DMS 273 treated with DMSO at 0.1 percent for 48 hours (cell line): ENCODE measurements at places on chromosomes 12 and 14.

- no peak for DNase-seq
Observed at GRCh38 chr12:51330186-51330585, 6.2 kb upstream of the BIN2 start.

DNA sequence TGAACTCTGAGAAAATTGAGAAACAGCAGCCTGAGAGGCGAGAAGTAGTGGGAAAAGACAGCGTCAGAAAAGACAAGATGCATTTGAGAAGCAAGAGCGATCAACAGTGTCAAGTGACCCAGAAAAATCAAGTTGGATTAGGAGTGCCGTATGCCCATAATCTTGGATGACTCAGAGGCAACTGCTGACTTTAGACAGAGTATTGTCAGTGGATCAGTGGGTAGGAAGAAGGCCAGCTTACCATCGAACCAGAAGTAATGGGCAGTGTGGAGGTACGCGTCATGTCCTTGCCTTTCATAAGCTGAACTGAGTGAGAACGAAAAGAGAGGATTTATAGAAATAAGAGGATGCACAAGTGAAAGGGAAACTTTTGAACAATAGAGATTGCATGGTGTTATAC, 151.0 kb upstream of the NAV3 start:
- no peak for DNase-seq

DNA sequence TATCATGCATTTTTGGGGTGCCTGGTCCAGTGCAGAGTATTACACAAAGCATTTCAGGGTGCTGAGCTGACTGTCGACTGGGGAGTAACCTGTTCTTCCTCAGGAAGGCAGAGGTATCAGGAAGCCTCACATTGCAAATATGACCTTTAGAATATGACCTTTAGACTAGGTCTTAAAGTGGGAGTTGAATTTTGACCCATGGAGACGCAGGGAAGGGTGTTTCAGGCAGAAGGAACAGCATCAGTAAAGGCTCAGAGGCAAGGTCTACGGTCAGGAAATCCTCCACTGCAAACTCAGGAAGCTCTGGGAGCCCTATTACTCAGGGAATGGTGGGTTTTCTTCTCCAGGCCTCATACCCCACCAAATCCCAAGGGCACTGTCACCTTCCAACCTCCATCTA, 11.3 kb downstream of the HNF1A start:
- DNase-seq: no peak

- no peak for DNase-seq
Observed at GRCh38 chr12:15627995-15628945, 160.9 kb downstream of the EPS8 start.
